LNCaP clone FGC (cell line): ENCODE measurements at places on chromosomes 12 and 14.

- no peak for DNase-seq
These were observed 6.6 kb upstream of the PGF start for GRCh38 chr14:74962046-74962445.

DNA sequence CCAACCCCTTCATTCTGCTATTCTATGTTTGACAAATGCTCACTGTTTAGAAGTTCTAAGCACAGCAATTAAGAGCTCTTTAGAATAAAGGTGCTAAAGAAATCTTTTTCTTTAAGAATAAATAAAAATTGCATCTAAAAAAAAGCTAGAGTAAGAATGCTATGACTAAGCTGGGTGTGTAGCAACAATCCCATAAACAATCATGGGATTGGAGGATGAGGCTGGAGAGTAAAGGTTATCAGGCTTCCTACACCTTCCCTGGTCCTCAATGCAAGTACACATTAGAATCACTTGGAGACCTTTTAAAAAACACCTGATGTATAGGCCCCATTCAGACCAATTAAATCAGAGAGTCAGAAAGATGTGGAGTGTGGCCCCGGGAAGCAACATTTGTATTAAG is 88.3 kb downstream of the CIT start:
- DNase-seq: no peak

- no peak for DNase-seq
These were observed 134.2 kb downstream of the UNC79 start for GRCh38 chr14:93564918-93565317.

GRCh38 chr12:133190176-133190575 is 8.9 kb downstream of the ZNF268 start:
- no peak for DNase-seq

GRCh38 chr14:77099425-77100167 is 1.5 kb downstream of the CIPC start:
- peak; percentile 92 for DNase-seq

GRCh38 chr12:67966560-67966959 is 22.7 kb upstream of the IFNG-AS1 start:
- DNase-seq: no peak

- no peak for DNase-seq
These were observed 28.0 kb upstream of the METAP2 start for GRCh38 chr12:95445884-95446505.

DNA sequence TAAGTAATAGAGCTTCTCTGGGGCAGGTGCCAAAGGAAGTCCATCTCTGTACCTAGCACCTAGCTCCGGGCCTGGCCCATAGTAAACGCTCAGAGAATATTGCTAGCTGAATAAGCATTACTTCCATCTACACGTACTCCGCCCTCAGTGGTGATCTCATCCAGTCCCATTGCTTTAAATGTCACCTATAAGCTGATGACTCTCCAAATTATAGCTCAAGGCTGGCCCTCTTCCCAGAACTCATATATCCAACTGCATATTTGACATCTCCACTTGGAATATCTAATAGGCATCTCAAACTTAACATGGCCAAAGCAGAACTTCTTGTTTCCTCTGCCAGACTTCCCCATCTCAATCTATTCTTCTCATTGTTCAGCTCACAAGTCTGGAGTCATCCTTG is 6.9 kb upstream of the DYNLL1 start:
- DNase-seq: peak; percentile 92

DNA sequence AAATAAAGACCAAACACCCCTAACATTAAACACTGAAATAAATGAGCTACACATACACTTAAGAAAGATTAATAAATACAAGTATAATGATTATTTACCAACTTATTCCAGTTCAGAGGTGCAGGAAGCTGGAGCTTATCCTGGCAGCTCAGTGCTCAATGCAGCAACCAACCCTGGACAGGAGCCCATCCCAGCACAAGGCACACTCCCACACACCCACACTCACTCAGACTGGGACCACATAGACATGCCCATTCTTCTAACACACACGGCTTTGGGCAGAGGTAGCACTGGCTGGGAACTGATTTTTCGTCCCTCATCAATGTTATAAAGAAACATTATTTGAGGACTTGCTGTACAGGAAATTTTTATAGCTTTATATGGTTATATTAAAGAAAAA is 797.4 kb downstream of the RPS29 start:
- DNase-seq: no peak

- peak; percentile 31 for DNase-seq
These were observed 44.2 kb downstream of the TTC8 start for GRCh38 chr14:88868558-88869159.

DNA sequence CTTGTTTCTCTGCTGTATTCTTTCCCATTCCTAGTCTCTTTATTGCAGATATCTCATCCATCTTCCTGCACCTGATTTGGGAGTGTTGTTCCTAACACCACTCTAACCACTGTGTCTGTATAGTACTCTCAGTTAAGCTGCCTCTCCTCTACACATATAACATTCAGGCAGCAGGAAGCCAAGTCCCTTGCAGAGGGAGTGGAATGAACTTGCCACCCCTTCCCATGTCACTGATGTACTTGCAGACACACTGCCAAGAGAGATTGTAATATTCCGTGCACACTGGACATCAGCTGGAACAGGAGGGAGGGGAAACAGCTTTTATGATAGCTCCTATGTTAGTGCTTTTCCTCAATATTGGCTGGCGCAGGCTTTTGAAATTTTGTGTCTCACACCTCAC is 281.6 kb upstream of the E2F7 start:
- DNase-seq: no peak

DNA sequence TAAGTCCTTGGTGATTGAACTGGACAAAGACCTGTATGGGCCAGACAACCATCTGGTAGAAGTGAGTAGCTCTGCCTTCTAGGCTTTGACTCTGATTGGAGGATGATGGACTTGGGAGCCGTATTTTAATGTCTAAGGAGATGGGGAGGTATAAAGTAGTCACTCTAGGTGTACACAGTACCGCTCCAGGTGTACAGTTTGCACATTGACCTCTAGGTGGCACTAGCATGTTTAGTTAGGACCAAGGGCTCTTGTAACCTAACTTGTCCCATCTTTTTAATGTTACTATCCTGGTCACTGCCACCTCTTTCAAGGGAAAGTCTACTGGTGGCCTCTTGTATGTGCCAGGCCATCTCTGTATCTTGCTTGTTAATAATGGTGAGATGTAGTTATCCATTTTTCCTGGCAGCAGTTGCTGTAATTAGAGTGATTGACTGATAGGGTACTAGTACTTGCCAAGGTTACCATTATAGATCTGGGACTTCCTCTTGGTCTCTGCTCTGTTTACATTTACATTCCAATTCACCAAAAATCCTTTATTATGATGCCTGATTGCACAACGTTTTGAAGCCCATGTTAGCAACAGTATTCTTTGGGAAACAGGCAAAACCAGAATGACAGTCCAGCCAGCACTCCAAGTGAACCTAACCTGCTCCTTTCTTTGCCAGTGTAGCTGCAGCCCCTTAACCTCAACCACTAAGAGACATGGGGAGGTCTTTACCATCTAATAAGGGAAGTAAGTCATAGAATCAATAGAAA is 3.6 kb downstream of the SMARCD1 start:
- no peak for DNase-seq

DNA sequence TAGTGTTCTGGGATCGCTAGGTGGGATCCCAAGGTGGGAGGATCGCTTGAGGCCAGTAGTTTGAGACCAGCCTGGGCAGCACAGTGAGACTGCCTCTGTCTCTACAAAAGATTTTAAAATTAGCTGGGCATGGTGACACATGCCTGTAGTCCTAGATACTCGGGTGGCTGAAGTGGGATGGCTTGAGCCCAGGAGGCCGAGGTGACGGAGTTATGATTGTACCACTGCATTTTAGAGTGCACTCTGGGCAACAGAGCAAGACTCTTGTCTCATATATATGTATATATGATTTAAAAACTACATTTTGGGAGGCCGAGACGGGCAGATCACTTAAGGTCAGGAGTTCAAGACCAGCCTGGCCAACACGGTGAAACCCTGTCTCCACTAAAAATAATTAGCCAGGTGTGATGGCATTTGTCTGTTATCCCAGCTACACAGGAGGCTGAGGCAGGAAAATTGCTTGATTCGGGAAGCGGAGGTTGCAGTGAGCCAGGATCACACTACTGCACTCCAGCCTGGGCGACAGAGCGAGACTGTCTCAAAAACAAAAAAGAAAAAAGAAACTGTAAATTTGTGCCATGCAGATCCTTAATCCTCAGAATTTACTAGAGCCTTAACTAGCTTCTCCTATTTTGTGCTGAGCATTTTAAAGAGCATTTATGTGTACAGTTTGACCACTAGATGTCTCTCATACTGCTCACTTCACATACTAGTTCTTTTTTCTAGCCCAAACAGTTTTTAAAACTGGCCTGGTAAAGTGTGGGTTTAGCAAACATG is 114.8 kb downstream of the MON2 start:
- DNase-seq: peak; percentile 22

- no peak for DNase-seq
These were observed 103.0 kb upstream of the SFSWAP start for GRCh38 chr12:131607658-131608447.

- DNase-seq: no peak
These were observed 23.9 kb upstream of the C12orf42 start for GRCh38 chr12:103519632-103520031.

GRCh38 chr12:71465796-71466195 is 26.2 kb downstream of the LGR5 start:
- no peak for DNase-seq

GRCh38 chr14:73859145-73859544 is 7.5 kb downstream of the PTGR2 start:
- no peak for DNase-seq

GRCh38 chr12:6775185-6776174 is 3.2 kb downstream of the LAG3 start:
- peak; percentile 82 for DNase-seq

- no peak for DNase-seq
These were observed 43.3 kb downstream of the NCKAP5L start for GRCh38 chr12:49784756-49785409.

DNA sequence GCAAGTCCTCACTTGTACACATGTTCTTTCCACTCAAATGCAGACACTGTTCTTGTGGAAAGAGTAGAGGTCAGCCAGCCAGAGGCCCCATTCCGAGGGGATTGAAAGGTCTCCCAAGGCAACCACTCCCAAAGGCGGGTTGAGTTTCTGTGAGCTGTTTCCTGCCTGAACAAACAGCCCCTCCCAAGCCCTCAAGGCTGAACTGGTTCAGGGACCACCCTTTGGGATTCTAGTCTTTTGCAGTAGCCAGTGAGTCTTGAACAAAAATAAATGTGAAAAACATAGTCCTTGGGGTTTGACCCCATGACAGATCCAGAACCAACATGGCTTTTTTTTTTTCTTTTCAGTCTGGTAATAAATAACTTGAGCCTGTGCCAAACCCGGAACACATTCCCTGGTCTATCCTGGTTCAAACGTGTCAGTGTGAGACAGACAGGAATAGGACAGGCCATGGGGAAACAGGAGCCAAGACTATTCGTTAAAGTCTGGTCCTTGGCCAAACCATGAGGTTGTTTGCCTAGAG is 17.6 kb upstream of the STK38L start:
- peak; percentile 36 for DNase-seq
